Aorta (tissue), 5 donors: ENCODE measurements at places on chromosomes 1 and 21. TPM values are rescaled to one million over a fixed set of nuclear protein-coding genes. Genes with fewer than 3 reads are reported as not detected.

EVA1C gene
- 48.6 TPM for total RNA-seq

GNG4 gene
- total RNA-seq: 0.69 TPM

DNA sequence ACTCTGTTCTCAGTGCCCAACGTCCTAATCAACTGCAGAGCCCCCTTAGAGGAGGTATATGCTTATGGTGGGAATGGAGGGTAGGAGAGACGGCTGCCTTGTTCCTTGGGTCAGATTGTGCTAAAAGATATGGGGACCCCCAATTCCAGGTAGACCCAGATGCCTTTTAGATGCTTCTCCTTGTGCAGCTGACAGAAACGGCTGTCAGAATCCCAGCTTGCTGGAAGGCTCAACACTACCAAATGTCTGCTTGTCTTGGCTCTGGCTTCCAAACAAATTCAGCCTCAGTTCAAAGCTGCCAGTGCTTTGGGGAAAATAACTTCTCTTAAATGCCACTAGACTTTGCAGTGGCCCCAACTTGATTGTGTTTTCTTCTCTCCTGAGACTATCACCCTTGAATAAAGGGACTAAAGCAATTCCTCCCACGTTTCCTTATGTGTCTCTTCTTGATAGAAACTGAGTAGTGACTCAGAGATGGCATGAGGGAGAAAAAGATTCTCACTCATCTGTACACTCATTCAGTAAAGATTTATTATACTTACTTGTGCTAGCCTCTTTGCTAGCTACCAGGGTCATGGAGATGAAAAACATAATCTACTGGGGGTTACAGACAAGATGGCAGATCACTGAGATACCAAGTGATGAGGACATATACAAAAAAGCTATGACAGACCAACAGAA lies 3.4 kb upstream of the RNF19B start:
- DNase-seq: no peak

DNA sequence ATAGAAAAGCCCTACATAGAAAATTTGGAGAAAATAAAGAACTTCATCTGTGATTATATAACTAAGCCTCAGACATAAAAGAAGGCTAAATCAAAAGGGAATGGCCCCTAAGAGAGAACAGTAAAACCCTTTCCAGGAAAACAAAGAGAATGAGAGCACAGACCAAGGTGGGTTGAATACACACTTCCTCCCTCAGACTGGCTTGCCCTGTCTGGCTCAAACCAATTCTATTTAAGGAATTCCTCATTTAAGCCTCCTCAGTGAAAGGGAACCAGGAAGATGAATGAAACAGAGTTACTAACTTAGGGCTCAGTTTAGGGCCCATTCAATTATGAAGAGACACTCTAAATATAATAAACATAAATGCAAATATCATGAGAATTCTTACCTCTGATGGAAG lies 10.6 kb upstream of the SYT14 start:
- no peak for DNase-seq

GRCh38 chr1:15693371-15693770 lies 9.3 kb downstream of the PLEKHM2 start:
- no peak for DNase-seq

GRCh38 chr1:6178751-6179563 lies 1.2 kb downstream of the CHD5 start:
- no peak for DNase-seq
